NCI-H2029 (cell line): ENCODE measurements at places on chromosomes 11 and 22.

DNA sequence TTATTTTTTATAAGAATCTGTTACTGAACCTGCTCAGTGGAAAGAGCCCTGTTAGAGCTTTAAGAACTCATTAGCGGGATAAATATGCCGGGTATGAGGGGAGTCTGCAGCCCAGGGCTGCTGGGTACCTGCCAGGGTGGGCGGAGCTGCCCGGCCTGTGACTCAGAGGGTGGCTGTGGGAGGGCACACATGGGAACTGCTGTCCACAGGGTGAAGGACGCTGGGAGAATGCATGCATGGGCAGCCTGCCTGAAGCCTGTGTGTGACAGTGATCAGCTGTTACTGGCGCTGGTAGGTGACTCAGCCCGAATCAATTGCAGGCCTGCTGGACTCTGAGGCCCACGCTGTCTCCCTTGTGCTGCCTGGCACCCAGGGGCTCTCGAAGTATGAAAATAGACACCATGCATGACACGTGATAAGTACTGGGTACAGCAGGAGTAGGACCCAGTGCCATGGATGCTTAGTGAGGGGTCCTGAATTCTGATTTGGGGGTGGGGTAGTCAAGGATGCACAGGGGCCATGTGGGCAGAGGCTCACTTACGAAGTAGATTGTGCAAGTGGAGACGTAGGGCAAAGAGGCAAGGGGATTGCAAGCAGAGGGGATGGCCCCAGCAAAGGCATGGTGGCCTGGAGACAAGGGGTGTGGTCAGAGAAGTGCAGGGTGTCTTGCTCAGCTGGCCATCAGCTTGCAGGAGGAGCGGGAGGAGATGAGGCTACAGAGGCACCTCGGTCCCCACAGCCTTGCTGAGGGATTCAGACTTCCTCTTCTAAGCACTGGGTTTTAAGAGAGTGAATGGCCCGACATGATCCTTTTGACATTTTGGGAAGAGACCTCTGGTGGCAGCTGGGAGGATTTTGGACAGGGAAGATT lies 36.5 kb downstream of the GRIK4 start:
- DNase-seq, result peak; percentile 85

- no peak for DNase-seq
Observed at GRCh38 chr11:102971766-102972165, 16.2 kb upstream of the MMP13 start.

DNA sequence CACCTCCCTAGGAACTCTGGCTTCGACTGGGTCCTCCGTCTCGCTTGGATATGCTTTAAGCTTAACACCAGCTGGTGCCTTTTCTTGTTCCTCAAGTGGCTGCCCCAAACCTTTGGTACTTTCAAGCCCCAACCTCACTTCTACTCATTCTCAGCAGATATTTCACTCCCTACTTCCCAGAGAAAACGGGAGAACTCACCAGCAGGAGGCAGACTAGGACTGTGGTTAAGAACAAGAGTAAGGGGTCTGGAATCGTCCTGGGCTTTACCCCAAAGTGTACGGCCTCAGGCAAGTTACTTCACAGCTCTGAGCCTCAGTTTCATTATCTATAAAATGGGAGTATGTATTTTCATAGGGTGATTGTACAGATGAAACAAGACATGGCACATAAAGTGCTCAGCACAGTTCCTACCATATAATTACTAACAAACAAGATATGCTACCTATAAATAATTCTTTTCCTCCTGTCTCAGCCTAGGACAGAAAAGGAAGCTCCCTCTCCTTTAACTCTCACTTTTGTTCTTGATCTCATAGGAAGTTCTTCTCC lies 37.8 kb downstream of the PAMR1 start:
- no peak for DNase-seq

DNA sequence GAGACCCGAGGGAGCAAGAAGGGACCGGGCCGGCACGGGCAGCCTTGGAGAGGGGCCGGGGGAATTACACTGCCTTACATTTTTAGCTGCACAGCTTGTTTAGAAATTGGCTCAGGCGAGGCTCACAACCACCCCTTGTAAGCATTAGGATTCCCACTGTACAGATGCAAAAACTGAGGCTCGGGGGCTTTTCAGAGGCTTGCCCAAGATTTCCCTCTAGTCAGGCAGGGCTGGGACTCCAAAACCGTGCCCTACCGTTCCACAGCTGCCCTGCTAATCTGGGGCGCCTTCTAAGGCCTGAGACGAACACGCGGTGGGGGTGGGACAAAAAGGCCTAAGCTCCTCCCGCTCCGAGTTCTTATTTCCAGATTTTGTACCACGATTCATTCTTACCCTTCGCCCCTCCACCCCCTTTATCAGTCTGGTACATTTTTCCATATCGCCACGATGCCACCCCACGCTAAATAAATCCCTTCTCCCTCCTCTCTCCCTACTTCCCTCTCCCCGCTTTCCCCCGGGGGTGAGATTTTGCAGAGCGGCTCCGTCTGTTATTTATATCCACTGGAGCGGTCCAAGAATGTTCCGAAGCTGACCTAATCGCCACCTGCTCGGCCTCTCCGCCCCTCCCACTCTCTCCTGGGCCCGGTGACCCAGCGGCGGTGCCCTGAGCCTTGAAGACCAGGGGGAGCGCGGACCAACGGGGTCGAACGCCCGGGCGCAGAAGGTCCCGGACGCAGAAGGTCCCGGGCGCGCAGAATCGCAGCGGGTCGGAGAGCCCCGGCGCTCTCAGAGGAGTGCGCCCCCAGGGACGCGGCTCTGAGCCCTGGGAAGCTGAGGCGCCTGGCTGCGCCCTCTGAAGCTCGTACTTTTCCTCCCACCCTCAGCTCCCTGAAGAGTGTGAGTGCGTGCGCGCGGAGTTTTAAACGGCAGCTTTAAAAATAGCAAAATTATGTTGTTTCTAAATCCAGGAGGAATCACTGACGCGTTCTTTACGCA lies 764 bp upstream of the PACSIN3 start:
- no peak for DNase-seq

DNA sequence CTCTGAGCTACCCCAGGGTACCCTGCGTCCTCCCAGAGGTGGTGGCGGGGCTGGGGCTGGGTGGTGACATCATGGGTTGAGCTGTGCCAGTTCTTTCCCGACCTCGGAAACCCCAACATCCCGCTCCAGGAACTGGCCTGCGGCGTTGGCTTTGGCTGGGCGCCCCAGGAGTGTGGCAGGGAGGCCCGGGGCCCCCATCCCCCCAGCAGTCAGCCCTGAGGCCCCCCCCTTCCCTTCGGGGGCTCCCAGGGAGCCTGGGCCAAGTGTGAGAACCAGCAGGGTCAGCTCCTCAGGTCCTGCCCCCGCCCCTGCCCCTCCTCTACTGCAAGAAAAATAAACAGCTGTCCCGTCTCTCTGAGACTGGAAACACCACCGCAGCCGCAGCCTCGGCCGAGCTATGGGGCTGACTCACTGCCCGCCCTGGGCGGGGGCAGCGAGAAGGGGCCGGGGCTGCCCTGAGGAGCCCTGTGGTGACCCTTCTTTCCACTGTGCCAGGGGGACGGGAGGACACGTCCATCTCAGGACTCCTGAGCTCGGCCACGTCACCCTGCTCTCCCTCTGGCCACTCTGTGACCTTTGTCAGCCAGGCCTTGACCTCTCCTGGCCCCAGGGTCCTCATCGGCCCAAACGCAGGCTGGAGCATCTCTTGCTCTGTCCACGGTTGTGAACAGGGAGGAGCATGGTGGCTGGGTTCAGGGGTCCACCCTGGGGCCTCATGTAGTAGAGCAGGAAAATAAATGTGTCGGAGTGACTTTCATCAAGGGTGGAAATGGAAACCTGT lies 73.4 kb downstream of the WNT7B start:
- no peak for DNase-seq

GRCh38 chr22:49322861-49323622 lies 504.6 kb downstream of the BRD1 start:
- no peak for DNase-seq

GRCh38 chr11:77249427-77249826 lies 52.1 kb downstream of the GDPD4 start:
- no peak for DNase-seq

DNA sequence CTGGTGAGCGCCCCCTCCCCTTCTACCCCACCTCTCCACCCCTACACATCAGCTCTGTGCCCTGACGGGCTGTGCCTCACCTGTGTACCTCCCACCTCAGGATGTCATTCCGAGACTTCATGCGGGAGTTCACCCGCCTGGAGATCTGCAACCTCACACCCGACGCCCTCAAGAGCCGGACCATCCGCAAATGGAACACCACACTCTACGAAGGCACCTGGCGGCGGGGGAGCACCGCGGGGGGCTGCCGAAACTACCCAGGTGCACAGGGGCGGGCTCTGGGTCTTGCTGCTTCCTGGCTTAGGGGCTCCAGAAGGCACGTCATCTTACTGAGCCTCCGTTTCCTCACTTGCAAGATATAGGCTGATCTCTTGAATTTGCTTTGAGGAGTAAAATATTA lies 6.8 kb downstream of the CAPN1 start:
- DNase-seq, result no peak

- DNase-seq, result no peak
Observed at GRCh38 chr11:72939031-72939430, 124.8 kb downstream of the ATG16L2 start.

- peak; percentile 63 for DNase-seq
Observed at GRCh38 chr11:134037046-134037908, 31.6 kb upstream of the JAM3 start.

- peak; percentile 39 for DNase-seq
Observed at GRCh38 chr22:44697423-44698141, 4.4 kb upstream of the PRR5 start.

DNA sequence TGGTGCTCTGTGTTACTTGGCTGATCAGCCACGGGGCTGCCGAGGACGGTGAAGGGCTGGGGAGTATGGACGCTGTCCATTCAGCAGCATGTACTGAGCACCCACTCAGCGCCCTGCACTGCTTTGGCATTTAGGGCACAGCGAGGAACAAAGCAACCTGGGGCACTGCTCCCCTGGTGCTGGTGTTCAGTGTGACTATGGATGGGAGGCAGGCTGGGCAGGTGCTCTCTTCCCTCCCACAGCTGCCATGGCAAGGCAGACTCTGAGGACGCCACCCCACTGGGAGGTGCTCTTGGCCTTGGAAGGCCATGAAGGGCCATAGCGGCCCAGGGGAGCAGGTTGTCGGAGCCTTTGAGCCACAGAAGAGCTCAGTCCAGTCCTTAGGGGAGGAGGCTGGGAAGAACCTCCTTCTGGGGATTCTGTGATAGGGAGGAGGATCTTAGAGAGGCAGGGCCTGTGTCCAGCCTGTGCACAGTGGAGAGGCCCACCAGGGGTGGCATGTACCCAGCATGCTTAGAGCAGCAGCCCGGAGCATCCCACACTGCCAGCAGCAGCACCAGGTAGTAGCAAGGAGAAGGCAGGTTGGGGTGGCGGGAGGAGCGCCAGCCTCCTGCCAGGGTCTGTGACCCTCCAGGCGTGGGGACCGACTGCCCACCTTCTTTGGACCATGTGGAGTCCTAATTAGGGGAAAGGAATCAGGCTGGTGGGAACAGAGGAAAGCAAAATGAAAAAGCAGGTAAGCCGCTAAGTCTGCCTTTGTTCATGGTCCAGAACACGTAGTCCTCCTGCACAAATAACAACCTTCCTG lies 141.8 kb downstream of the MPPED1 start:
- DNase-seq, result no peak

DNA sequence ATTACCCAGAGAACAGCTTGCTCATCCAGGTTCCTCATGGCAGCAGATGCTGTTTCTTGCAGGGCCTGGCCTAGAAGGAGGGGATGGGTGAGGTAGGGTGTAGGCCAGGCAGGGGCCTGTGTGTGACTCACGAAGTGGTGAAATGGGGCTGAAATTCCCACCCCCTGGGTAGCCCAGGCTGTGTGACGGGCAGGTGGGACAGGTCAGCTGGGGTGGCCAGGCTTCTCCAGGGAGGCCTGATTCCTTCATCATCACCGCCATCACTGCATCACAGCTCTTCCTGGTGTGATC lies 83.2 kb downstream of the CACNA1I start:
- no peak for DNase-seq
